ENCODE measurements at places on chromosomes 11 and 22.

GRCh38 chr22:45435544-45436139 lies 22.1 kb downstream of the RIBC2 start:
- DNase-seq = peak; percentile 90

DNA sequence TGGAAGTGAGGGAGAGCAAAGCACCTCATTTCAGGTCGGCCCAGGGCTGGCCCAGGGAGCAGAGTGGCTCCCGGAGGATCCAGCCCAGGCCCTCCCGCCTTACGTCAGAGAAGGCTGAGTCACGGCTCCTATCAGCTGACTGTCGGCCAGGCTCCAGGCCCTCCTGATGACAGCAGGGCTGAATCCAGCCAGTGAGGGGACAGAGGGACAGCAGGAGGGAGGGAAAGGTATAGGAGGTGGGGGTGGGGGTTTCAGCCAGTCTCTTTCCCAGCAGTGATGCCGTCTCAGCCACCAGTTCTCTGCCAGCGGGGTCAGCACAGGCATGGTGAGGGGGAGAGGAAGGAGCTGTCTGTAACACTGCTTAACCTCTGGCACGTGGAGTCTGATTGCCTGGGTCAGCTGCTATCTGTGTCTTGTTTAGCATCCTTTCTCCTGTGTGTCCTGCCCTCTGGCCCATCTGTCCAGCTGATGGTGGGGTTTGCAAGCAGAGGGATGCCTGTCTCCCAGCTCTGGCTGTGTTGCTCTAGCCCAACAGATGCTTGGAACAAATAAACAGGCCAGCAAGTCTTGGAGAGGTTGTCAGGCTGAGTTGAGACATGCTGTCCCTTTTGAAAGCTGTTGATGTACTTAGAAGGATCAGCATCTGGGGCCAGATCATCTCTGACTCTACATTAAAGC lies 74.0 kb downstream of the ADAMTS15 start:
- DNase-seq = no peak

GRCh38 chr11:8567602-8568198 lies 26.3 kb downstream of the STK33 start:
- no peak for DNase-seq

DNA sequence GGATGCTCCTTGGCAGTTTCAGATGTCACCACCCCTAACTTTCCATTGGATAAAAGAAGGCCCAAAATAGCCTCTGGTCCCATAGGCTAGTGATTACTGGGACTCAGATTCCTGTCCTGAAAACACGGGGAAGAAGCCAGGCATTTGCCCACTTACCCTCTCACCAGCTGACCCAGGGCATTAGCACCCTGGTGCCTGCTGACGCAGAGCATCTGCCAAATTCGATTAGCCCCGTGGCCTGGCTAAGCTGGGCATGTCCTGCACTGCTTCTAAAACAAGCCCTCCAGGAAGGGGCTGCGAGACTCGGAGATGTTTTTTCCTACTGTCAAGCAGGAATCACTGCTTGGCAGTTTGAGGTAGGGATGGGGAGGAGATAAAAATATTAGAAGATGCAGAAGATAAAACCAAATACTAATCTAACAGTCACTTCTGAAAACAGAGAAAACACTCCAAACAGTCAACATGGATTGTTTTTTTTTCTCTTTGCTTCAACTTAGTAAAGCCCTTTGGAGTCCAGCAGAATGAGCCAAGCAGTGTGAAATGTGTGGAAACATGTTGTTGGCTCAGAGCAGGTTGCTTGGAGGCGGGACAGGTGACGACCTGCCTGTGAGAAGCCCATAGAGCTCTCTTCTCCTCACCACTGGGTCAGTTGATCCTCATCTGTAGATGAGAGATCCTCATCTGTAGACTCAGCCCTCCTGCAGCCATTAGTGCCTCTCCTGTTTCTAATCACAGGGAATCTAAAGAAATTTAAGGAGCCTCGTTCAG lies 54.0 kb downstream of the BDNF start:
- no peak for DNase-seq

DNA sequence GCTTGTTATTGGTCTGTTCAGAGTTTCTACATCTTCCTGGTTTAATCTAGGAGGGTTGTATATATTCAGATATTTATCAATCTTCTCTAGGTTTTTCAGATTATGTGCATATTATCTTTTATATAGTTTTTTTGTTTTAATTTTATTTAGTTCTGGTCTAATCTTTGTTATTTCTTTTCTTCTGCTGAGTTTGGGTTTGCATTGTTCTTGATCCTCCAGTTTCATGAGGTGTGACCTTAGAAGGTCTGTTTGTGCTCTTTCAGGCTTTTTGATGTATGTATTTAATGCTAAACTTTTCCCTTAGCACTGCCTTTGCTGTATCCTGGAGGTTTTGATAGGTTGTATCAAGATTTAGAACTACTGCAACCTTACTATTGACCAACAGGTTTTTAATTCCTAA lies 117.7 kb downstream of the VPREB1 start:
- DNase-seq = no peak

GRCh38 chr11:69575296-69576068 lies 65.5 kb upstream of the CCND1 start:
- DNase-seq = no peak

DNA sequence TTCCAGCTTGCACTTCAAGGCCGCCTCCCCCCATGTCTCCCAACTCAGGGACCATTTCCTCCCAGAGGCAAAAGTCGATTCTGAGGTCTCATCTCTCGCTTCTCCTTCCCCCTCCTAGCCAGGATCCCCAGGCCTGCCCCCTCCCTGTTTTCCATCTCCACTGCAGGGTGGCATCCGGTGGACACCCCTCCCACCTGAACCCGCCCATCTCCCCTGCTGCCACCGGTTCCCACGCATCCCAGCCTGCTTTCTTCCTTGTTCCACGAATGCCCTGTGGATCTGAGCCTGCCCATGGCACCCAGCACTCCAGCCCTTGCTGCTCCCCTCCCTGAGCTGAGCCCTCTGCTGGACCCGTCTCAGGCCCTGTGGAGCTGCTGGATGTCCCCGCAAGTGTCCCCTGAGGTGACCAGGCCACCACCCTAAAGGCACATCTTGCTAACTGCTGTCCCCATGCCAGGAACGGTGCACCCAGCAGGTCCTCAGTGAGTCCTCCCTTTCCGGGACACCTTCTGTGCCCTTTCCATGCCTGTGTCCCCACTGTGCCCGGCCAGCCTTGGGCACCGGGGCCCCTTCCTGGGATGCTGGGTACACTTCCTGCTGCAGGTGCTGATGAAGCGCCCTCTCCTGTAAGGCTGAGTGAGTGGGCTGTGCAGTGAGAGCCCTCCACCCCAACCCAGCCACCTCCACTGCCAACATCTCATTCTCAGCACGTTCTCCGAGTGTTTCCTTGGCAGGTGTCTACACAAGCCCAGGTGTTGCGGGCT lies 936 bp downstream of the IL17REL start:
- peak; percentile 18 for DNase-seq

DNA sequence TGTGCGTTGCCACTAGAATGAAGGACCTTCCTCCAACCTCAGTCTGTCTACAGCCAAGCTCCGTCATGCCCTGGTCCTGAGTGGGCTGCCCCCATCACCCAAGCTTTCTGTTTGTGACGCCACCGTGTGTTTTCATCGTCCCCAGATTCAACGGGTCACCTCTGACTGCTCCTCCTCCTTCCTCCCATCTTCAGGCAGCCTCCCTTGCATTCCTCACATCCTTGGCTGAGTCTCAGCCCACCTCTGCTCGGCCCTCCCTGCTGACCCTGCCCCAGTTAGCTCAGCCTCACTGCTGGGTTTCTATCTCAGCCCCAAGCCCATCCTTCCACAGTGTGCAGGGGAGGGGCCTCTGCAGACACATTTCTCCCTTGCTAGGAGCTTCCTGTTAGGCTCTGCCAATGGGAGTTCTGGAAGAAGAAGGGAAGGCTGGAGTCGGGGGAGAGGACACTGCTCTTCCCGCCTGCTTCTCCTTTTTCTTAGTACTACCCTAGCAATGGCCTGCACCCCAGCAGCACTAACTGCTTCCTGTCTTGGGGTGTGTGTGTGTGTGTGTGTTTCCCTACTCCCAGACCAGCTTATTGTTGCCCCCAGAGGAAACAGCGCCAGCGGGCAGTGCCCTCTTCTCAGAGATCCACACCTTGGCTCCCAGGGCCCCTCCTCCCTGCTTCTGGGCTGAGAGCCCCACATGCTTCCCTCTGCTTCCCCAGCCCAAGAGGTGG lies 5.2 kb downstream of the IFT27 start:
- DNase-seq = no peak

GRCh38 chr11:2466069-2466801 lies 21.4 kb downstream of the KCNQ1 start:
- DNase-seq = no peak

- no peak for DNase-seq
Observed at GRCh38 chr22:40541300-40541699, 95.2 kb downstream of the MRTFA start.

DNA sequence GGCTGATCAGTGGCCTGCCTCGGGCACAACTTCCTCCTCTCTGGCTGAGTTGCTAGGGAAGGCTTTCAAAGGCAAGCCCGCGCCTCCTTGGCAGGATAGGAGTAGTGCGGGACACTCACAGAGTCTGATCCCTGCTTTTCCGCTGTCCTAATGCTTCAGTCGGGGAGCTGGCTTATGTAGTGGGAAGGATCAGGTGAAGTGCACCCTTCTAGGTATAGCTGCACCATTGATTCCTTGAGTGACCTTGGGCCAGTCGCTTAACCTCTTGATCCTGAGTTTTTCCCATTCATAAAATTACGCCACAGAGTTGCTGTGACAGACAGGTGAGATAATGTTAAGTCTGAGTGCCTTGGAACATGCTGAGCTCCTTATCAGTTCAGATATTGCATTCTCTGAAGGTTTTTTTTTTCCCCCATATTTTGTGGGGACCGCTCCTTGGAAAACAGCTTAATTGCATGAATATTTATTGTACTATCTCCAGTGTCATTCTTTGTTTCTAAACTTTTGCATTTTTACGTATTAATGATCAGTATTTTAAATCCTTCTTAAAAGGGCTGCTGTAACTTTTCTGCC lies 961 bp downstream of the IPO7 start:
- DNase-seq = no peak

GRCh38 chr11:131767421-131767820 lies 397.0 kb downstream of the NTM start:
- no peak for DNase-seq

DNA sequence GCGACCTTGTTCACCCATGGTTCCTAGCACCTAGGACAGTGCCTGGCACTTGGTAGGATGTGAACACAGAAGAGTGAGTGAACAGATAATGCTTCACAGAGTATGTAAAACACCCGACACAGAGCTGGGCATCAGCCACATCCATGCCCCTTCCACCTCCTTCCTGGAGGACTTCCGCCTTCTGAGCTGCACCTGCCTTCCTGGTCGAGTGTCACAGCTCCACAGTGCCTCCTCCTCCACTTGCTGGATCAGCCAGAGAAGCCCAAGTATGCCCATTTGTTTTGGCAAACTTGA lies 20.1 kb downstream of the PRDM11 start:
- DNase-seq = no peak

DNA sequence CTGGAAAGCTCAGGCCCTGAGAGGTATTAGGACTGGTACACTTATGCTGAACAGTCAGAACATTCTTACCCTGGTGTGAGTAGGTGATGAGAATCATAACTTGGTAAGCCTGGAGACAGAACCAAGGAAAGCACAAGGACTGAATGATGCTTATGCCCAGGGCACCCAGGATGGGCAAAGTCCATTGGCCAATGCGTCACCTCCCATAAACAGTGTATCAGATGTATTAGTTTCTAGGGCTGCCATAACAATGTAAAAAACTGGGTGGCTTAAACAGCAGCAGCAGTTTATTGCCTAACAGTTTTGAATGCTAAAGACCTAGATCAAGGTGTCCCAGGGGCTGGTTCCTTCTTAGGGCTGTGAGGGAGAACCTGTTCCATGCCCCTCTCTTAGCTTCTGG lies 107.0 kb downstream of the FAR1 start:
- DNase-seq = no peak

DNA sequence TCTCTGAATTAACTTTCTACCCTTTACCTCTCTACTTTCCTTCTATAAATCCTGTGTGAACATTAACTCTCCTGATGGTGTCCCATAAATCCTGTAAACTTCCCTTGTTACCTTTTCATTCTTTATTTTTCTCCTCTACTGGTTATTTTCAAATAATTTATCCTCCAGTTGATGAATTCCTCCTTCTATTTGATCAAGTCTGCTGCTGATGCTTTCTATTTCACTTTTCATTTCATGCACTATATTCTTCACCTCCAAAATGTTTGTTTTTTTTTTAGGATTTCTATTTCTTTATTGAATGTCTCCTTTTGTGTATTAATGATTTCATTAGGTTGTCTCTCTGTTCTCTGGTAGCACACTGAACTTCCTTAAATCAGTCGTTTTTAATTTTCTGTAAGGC lies 68.6 kb downstream of the KCNQ1OT1 start:
- no peak for DNase-seq

GRCh38 chr11:122516686-122517085 lies 138.8 kb upstream of the UBASH3B start:
- no peak for DNase-seq

DNA sequence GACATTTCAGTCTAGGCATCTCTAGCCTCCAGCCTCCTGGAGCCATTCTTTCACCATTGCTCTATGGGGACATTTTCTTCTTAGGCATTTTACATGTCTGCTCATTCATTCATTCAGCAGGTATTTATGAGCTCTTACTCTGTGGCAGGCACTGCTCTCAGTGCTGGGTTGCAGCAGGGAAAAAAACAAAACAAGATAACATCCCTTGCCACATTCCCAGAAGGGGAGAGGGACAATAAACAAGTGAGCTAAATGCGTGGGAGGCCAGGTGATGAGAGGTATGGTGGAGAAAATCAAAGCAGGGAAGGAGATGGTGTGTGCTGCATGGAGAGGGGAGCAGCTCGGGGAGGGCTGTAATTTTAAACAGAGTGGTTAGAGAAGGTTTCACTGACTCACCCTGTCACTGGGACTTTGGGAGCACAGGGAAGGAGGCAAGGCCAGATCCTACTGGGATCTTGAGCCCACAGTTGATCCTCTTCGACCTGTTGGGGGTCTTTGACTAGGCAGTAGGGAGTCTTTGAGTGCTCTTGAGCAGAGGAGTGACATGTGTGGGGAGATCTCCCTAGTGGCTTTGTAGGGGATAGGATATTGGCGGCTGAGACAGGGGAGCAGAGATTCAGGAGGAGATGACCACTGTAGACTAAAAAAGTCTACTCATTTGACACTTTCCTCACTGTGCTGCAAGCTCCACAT lies 17.0 kb downstream of the MICAL2 start:
- DNase-seq = no peak

- DNase-seq = no peak
Observed at GRCh38 chr11:43164831-43165230, 147.0 kb upstream of the API5 start.

GRCh38 chr11:134752964-134753770 lies 341.1 kb upstream of the B3GAT1 start:
- DNase-seq = no peak

GRCh38 chr11:44469412-44469811 lies 96.1 kb upstream of the CD82 start:
- no peak for DNase-seq

DNA sequence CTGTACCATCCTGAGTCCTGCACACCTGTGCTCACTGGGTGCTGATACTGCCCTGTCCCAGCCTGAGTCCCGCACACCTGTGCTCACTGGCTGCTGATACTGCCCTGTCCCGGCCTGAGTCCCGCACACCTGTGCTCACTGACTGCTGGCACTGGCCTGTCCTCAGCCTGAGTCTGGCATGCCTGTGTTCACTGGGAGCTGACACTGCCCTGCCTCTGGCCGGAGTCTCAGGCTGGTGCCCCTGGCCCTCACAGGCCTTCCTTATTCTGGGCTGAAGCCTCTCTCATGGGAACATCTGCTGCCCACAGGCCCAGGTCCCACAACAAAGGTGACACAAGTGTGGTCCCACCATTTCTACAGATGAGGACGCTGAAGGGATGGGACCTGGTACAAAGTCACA lies 115.1 kb downstream of the MPPED1 start:
- DNase-seq = no peak

GRCh38 chr11:79290761-79291160 lies 150.1 kb downstream of the TENM4 start:
- no peak for DNase-seq

Measured in suppressor macrophage treated with lipopolysaccharide for 4 hours (primary cell).